GM20000 (cell line): ENCODE measurements at places on chromosomes 12 and 14.
A peak's percentile ranks its signal among the peaks of the same experiment; 100 is the strongest.

DNA sequence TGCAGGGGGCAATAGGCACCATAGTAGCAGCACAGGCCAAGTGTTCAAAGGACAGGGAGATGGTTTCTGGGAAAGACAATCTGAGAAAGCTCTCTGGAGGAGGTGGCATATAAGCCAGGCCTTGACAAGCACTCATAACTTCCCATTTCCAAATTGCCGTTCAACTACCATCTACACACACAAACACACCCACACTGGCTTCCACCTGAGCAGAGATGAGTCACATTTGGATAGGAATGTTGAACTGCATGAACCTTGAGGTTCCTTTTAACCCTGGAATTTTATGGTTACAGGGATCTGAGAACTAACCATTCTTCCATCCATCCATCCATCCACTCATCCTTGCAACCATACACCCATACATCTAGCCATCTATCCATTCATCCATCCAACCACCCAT is 86.6 kb downstream of the KSR2 start:
- no peak for DNase-seq

DNA sequence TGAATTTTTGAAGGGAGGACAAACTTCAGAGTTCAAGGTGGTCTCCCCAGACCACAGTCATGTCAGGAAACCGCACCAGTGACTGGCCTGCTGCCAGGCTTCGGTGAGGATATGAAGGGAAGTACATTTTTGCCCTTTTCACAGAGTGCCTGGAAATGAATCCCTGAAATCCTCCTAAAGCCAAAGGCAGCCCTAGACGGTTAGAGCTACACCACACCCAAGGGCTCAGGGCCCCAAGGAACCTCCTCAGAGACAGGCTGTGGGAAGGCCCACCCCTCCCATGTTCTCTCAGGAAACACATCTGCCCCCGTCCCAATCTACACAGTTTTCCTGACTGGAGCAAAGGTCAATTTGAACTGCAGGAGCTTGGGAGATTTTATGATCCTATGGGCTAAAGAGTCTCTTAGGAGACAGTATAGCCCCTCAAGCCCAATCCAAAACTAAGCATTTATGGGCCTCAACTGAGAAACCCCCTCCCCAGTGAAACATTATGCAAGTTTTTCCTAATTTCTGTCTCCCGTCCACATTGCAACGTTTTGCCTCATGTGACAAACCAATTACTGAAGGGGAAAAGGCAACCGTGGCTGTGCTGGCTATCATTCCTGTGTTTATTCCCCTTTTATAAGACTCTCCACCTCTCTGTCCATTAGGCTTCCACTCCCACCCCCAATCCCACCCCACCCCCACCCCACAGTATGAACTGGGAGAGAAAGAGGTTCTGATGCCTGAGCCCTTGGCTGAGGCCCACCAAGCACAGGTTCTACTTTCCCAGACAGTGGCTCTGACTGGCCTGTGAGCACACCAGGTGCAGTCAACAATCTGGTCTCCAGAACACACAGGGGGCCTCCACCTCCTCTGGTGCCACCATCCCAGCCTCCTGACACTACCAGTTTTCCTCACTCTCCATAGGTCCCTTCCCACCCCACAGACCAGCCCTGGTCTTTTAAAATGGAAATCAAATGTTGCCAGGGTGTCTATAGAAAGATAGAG is 9.6 kb upstream of the RNASE1 start:
- DNase-seq: no peak

GRCh38 chr12:130649101-130650045 is 66.7 kb downstream of the RIMBP2 start:
- DNase-seq: no peak

DNA sequence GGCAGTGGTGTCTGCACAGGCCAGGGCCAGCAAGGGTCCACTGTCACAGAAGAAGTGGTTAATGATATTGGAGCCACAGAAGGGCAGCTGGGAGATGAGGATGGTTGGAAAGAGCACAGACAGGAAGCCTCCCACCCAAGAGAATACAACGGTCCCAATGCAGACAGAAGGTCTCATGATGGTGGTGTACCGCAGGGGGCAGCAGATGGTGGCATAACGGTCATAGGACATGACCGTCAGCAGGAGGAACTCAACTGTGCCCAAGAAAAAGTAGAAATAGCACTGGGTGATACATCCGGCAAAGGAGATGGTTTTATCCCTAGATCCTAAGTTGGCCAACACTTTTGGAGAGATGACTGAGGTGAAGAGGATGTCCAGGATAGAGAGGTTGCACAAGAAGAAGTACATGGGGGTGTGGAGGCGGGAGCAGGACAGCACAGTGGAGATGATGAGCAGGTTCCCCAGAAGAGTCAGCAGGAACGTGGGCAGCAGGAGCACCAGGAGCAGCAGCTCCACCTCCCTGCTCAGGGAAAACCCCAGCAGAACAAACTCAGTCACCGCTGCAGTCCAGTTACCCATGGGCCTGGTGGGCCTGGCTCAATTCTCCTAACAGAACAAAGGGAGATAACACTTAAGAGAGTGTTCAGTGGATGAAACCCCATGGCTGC is 9.8 kb downstream of the OR6J1 start:
- no peak for DNase-seq

- DNase-seq: no peak
Measured at GRCh38 chr12:94267537-94267872, 119.1 kb downstream of the PLXNC1 start.

GRCh38 chr14:89304972-89305703 is 111.9 kb downstream of the FOXN3 start:
- DNase-seq: peak; percentile 49

DNA sequence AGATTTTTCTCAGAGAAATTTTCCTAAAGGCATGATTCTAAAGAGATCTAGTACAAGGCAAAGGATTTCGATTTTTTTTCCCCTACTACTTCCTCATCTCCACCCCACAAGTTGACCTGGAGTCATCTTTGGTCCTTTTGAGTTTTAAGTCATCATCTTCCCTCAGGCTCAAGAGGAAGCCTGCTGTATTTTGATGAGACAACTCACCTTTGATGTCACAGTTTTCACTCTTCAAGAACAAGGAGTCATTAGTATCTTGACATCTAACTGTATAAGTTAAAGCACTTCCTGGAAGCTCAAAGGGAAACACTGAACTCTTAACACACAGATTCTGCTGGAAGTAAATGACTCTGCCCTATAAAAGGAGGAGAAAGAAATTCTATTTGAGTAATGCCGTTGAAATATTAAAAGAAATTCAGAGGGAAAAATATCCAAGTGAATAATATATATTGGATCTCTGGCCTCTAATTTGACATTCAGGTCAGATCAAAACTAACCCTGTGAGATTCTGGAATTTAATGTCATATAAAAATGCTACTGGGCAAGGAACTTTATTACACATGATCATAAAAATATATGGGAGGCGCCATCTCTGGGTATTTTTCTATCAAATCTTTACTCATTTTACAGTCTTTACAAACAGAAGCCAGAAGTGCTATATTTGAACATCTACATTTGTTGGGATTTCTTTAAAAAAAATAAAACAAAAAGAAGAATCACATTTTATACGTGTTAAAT is 435.0 kb downstream of the NRXN3 start:
- DNase-seq: no peak

DNA sequence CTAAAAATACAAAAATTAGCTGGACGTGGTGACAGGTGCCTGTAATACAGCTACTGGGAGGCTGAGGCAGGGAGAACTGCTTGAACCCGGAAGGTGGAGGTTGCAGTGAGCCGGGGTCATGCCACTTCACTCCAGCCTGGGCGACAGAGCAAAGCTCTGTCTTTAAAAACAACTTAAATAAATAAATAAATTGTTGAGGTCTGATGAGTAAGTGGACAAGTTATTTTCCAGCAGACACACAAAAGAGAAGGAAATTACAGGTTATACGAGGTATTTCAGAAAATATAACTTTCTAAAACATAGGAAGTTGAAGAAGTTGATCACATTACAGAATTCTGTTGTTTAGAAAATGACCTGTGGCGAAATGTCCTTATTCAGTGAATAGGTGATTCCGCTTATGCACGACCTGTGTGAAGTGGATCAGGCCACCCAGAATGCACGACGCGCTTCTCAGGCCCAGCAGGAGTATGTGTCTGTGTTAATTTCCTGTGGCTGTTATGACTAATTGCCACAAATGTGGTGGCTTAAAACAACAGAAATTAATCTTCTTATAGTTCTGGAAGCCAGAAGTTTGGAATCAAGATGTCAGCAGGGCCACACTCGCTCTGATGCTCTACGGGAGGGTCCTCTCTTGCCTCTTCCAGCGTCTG is 38.1 kb downstream of the P2RX7 start:
- no peak for DNase-seq

DNA sequence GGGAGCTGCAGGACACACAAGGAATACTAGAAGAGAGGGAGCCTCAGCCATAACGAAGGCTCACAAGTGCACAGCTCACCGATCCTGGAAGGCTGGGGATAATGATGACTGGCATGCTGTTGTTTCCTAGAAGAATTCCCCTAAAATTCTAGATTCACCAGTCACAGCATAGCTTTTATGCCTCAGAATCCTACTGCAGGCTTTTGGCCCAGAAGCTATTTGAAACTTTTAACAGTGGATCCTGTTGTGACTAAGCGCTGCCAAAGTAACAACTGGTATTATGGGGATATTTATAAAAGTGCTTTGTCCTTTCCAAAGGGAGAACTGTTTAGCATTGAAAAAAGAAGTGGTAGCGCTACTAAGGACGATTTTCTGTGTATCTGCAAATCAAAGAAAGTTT is 214.1 kb upstream of the PELI2 start:
- no peak for DNase-seq

DNA sequence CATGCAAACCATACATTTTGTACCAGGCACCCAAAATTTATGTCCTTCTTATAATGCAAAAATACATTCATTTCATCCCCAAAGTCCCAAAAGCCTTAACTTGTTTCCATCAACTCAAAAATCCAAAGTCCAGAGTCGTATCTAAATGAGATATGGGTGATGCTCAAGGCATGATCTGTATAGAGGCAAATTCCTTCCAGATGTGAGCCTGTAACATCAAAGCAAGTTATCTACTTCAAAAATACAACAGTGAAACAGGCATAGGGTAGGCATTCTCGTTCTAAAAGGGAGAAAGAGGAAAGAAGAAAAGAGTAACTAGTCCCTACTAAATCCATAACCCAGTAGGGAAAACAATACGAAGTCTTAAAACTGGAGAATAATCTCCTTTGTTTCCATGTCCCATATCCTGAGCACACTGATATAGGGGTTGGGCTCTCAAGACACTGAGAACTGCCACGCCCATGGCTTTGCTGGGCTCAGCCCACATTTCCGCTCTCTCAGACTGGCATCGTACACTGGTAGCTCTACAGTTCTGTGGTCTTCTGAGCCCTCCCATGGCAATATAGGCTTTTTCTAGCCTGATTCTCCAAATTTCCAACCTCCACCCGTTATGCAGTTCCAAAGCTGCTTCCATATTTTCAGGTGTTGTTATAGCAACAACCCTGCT is 232.8 kb downstream of the TMTC2 start:
- DNase-seq: no peak
